ENCODE measurements at places on chromosomes 16 and 17.

DNA sequence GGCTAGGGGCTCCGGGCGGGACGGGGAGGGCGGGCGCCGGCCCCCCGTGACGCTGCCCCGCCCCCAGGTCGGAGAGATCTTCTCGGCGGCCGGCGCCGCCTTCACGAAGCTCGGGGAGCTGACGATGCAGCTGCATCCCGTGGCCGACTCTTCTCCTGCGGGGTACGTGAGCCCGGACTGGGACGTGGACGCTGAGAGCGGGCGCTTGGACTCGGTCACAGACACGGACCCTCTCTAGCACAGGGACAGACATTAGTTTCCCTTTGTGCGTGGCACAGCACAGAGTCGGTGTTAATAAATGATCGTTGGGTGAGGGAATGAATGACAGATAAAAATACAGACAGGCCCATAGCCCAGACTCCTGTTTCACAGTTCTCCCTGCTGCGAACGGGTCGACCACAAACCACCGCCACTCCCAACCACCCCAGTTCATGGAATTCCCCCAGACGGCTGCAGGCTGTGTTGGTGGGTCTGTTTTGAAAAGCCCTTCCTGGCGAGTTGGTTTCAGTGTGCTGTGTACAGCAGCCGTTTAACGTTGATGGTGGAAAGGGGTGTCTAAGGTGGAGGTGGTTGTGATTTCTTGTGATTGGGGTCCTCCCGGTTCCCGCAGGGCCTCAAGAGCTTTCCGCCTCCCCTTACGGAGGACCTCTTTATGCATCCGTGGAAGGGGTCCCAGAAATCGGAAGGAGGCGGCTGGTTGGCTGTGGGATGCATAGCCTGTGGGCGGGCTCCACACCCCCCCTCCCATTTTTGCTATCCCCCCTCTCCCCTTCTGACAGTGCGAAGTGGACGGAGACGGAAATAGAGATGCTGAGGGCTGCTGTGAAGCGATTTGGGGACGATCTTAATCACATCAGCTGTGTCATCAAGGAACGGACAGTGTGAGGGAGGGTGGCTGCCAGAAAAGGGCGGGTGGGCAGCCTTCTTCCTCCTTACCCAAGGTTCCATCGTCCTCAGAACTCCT lies 2.9 kb downstream of the RNASEK start:
- peak; percentile 66 for DNase-seq

GRCh38 chr17:34226011-34226743 lies 28.9 kb upstream of the CCL2 start:
- no peak for DNase-seq

- DNase-seq, result no peak
These were observed at the start of gene CLDN9 for GRCh38 chr16:3012828-3013420. TSS of gene CLDN9 (plus strand) at chr16:3012923. CDS start at chr16:3013363, 440 bp downstream.

DNA sequence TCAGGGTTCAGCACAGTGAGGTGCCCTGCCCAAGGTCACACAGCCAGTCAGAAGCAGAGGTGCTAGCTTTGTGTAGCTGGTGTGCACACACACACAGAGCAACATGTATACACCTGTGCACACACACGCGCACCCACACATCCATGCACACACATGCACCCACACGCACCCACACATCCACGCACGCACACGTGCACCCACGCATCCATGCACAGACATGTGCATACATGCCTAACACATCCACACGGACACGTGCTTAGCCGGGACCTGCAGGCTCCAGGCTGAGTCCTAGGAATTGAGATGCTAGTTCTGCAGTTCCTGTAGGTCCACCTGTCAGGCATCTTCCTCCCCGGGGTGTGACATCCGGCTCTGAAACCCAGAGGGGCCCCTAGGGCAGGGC lies 13.0 kb upstream of the DPEP1 start:
- DNase-seq, result no peak

DNA sequence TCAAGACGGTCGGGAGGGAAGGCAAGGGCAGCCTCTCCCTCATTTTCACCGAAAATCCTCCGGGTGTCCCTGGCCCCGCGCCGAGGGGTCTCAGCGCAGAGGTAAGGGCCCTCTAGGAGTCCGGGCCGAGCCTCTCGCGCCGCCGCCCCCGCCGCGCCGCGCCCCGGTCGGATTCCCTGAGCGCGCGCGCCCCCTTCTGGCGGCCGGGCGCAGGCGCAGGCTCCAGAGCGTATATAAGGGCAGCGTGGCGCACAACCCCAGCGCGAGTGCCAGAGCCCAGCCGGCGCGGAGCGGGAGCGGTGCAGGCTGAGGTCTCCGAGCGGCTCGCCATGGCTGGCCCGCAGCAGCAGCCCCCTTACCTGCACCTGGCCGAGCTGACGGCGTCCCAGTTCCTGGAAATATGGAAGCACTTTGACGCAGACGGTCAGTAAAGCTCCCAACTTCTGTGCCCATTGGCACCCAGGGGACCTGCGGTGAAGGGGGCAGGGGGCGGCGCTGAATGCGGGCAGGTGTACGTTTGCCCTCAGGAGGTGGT lies at the start of gene CALB2:
TSS of gene CALB2 (plus strand) at position 260 of the 535 bp plus-strand sequence. CDS start at position 330, 70 bp downstream.
- DNase-seq, result peak; percentile 60

DNA sequence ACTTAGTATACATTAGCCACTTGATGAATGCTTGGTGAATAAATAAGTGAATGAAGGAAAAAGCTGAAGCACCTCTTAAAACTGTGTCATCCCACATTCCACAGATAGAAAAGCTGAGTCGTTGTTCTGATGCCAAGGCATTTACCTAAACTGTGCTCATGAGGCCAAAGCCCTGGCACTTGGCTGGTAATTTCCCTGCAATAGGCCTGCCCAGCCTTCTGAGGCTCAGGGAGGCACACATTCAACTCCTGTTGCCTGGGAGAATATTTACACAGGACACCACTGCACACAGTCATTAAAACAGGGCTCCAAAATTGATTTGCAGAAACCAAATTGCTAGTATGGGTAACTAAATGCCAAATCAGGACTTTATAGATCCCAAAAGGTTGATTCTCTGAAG lies 333.0 kb upstream of the C16orf82 start:
- no peak for DNase-seq

GRCh38 chr16:12752159-12752558 lies 51.5 kb downstream of the CPPED1 start:
- peak; percentile 56 for DNase-seq

- DNase-seq, result no peak
These were observed 32.7 kb downstream of the ZNF207 start for GRCh38 chr17:32382526-32383223.

DNA sequence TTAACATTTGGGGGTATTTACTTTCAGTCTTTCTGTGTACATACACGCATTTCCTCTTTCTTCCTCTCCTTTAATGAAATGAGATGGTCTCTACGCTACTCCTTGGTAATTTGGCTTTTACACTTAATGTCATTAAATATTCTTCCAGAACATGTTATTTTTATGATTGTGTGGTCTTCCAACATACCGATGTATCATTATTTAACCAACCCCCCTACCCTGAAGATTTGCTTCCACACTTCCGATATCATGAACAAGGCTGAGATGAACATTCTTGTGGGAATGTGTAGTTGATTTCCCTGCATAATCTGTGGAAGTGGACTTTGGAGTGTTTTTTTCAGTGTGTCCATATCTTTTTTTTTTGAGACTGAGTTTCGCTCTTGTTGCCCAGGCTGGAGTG lies 2.3 kb upstream of the PGS1 start:
- DNase-seq, result no peak

- DNase-seq, result peak; percentile 27
These were observed 3.1 kb upstream of the TNFSF13 start for GRCh38 chr17:7555320-7555948.

DNA sequence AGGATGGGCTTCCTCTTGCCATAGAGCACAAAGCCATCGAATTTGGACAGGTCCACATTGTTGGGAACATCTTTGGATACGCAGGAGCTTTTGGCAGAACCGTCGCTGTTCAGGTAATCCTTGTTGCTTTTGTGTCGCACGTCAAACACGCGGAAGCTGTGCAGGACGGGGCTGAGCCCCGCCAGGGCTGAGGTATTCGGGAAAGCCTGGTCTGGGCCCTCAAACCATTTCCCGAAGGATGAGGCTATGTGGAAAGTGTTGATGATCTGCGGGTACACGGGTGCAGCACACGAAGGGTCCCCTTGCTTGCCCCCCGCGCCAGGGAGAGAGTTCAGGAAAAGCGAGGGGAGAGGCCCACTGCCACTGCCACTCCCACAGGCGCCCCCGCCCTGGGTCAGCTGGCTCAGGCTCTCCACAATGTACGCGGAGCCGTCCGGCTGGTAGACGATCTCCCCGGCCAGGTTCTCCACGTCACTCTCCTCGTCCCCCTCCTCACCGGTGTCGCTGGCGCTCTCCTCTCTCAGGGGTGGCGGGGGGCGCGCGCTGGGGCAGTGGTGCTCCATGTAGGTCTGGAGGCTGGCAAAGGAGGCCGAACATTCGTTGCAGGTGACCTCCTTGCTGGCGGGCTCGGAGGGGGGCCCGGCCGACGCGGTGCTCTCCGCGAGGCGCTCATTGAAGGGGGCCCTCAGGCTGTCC lies 88.5 kb downstream of the ZFHX3 start:
- no peak for DNase-seq

- DNase-seq, result no peak
These were observed 30.1 kb downstream of the NDEL1 start for GRCh38 chr17:8465759-8466158.

GRCh38 chr16:67192781-67193361 lies 916 bp downstream of the E2F4 start:
- DNase-seq, result no peak

DNA sequence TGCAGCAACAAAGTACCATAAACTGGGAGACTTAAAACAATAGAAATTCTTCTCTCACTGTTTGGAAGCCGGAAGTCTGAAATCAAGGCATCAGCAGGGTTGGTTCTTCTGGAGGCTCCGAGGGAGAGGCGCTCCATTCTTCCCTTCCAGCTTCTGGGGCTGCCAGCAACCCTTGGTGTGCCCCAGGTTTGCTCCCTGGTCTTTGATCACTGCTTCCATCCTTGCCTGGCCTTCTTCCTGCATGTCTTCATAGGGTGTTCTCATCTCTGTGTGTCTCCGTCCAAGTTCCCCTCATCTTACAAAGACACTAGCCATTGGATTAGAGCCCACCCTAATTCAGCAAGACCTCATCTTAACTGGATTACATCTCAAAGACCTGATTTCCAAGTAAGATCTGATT lies 35.3 kb upstream of the LRRC75A start:
- no peak for DNase-seq

- DNase-seq, result peak; percentile 89
These were observed 5.1 kb upstream of the NME4 start for GRCh38 chr16:391885-392335.

- DNase-seq, result no peak
These were observed 176.3 kb downstream of the RPTOR start for GRCh38 chr17:80720610-80721577.

- peak; percentile 7 for DNase-seq
These were observed at the start of gene HS3ST4 for GRCh38 chr16:25691519-25692091. TSS of gene HS3ST4 (plus strand) at chr16:25691959.

- no peak for DNase-seq
These were observed 34.8 kb downstream of the UBN1 start for GRCh38 chr16:4882000-4882632.

DNA sequence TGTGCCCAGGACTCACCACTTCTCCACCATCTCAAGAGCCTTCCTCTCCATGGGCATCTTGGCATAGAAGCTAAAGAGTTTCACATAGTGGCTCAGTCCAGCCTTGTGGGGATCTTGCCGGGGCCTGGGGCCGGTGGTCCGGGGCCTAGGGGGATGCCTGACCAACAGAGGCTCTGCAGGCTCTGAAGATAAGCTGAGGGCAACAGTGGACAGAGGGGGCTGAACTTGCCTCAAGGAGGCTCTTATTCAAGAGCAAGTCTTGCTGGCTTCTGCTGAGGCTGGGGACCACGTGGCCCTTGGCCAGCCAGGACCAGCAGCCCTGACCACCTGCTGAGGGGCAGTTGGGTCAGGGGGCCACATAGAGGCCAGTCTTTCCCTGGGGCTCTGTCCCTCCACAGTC lies 13.5 kb upstream of the THAP11 start:
- no peak for DNase-seq

DNA sequence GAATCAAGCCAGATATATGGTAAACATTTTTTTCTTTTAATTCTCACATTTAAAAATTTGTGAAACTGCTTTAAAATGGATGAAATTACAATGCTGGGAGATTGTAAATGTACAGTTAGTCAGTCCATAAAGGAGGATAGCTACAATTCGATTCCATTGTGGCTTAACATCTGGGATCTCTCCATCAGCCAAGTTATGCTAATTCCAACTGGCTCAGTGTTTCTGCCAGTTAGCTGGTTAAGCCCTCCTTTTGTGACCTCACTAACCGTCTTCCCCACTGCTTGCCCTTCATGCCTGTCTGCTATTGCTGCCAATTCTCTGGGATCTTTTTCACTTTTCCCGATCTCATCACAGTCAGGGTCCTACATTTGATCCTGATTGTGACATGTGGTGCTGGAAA lies 1347.6 kb downstream of the CDH11 start:
- DNase-seq, result no peak

DNA sequence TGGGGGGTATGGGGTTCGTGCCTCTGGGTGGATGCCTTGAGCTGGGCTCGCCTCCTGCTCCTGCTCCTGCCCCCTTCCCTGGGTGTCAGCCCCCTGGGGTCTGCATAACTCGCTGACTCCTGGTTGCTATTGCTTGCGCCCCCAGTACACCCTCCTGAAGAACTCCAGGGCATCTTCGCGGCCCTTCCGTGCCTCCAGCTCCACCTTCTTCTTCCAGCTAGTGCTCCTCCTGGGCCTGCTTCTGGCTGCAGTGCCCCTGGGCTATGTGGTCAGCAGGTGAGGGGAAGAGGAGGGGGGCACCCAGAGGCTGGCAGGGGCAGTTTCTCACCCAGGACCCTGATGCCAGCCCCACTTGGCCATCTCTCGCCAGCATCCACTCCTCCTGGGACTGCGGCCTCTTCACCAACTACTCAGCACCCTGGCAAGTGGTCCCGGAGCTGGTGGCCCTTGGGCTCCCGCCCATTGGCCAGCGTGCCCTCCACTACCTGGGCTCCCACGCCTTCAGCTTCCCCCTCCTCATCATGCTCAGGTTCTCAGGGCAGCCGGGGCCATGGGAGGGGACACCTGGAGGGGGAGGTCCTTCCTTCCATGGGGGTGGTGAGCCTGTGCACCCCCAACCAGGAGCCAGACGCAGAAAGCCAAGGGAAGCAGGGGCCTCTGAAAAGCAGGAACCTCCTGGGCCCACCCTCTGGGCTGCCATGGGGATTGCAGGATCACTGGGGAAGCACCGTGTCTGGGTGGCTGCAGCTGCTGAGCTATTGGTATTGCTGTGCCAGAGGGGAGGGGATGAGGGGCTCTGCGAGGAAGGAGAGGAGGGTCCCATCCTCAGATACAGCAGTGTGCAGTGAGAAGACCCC lies 7.8 kb upstream of the C17orf99 start:
- no peak for DNase-seq

All from KBM-7 (cell line).